ENCODE measurements at places on chromosomes 12 and 14.

- no peak for DNase-seq
Observed at GRCh38 chr14:88204221-88204620, 118.8 kb downstream of the KCNK10 start.

- DNase-seq, result no peak
Observed at GRCh38 chr12:23721268-23721667, 228.2 kb downstream of the SOX5 start.

DNA sequence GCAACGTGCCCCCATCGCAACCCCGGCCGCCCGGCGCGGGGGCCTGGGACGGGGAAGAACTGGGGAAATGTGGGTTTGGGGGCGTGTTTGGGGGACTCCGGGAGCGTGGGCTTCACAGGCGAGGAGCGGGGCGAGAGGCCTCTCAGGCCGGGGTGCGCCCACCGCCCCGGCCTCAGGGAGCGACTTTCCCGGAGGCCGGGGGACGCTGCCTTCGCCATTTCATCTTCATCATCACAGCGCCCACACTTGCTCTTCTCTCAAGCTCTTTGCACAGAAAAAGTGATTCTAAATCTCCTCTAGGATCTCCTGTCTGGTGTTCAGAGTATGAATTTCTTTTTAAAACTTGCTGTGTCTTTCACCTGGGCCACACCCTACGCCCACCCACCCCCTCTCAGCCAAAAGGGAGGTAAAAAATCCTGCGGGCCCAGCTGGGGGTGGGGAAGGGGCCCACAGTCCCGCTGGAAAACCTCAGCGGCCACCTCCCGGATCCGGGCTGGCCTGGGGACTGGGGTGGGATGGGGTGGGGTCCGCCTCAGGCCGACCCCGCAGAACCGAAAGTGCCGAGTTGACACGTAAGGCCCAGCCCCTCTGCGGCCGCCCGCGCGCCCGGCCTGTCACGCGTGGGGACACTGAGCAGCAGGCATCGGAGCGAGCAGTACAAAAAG, 7.4 kb downstream of the CDKN1B start:
- DNase-seq, result no peak

- DNase-seq, result no peak
Observed at GRCh38 chr12:81968421-81968820, 209.3 kb upstream of the PPFIA2 start.

DNA sequence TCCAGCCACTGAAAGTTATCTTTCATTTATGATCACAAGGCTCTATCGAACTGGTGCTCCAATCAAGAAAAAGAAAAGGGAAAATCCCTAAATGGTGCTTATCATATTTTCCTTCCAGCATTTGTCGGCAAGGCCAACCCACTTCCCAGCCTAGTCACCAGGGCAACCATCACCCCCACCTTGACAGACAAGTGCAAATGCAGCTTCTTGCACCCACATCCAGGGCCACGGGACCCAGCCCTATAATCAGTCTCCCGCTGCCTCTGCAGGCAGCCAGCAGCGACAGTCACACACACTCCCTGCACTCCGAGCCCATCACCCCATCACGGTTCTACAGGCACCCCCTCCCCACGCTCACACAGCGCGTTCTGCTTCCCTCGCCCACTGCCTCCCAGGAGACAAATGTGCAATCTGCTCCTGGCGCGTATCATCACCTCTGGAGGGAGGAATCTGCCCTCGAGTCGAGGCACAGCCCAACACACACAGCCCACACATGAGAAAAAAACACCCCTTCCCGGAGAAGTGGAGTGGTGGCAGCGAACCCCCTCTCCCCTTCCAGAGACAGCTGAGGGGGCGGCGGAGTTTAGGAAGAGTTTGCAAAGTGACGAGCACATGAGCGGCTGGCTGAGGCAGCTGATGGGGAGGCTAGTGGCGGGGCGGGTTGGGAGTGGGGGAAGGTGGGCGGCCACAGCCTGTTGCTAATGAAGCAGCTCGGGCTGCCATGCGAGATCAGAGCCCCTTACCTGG, 9.3 kb upstream of the PPP4R4 start:
- no peak for DNase-seq

Data from activated naive CD4-positive, alpha-beta T cell treated with anti-CD3 and anti-CD28 coated beads, Interleukin-2, amount 50 U/mL, for 16 hours (primary cell).